Activated T-helper 1 cell treated with anti-CD3 and anti-CD28 coated beads, Interleukin-2, amount 50 U/mL, for 16 hours (primary cell): ENCODE measurements at places on chromosomes 5 and 9.

DNA sequence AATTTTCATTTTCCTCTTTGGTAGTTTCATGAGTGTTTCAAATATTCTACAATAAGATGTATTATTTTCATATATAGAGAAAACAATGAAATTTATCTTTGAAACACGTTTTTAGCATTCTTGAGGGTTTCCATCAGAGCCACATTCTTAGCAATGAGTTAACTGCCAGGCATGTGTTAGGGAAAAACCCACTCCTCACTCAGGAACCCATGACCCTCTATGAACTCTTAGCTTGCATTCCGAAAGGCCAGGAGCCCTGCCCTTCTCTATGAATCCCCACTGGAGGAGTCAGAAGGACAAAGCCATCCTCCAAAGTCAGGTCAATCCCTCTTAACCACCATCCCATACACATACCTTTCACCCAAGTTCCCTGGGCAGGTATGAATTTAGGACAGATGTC lies 57.5 kb downstream of the ADAMTS12 start:
- DNase-seq: no peak

DNA sequence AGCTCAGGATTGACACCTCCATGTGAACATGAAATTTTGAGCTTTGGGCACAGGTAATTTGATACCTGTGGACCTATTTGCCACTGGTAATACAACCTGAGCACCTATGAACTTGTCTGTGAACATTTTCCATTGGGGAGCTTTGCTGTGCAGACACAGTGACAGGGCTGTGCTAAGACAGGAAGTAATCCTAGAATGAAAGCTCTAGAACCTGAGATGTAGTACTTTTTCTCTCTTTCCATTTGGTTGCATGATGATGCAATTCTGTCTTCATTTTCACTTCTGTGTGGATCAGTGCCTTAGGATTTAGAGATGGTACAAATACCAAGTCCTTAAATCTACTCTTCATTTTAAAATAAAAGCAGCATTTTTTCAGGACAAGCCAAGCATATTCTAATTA lies 216.9 kb downstream of the NR3C1 start:
- DNase-seq: no peak

DNA sequence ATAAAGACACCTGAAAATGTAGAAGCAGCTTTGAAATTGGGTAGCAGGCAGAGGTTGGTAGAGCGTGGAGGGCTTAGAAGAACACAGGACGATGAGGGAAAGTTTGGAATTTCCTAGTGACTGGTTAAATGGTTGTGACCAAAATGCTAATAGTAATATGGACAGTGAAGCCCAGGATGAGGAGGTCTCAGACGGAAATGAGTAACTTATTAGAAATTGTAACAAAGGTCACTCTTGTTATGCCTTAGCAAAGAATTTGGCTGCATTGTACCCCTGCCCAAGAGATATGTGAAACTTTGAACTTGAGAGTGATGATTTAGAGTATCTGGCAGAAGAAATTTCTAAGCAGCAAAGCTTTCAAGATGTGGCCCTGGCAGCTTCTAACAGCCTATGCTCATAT lies 382.5 kb downstream of the KCNN2 start:
- no peak for DNase-seq

DNA sequence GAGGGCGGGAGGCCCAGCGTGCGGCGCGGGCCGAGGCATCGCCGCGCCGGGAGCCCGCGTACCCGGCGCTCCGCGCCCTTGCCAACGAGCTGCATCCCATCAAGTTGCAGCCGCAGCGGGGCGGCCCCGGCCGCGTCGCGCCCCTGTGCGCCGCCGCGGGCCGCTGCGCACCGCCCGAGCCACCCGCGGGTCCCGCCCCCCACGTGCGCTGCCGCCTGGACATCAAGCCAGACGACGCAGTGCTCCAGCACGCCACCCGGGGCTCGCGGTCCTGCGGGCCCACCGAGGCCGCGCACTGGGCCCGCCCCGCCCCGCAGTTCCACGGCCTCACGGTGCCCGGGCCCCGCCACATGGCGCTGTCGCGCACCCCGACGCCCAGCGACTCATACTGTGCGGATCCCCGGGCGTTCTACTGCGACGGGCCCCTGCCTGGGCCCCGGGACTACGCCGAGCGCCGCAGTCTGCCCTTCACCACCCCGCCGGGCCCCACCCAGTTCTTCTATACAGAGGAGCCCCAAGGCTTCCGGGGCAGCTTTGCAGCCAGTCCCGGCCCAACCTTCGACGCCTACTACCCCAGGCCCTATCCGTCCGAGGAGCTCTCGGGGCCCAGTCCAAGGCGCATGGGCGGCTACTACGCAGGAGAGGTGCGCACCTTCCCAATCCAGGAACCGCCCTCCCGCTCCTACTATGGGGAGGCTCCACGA lies 2.6 kb downstream of the AJM1 start:
- DNase-seq: no peak
